G401 (cell line): ENCODE measurements at places on chromosomes 3 and 15. TPM values are rescaled to one million over a fixed set of nuclear protein-coding genes. Genes with fewer than 3 reads are reported as not detected.

DNA sequence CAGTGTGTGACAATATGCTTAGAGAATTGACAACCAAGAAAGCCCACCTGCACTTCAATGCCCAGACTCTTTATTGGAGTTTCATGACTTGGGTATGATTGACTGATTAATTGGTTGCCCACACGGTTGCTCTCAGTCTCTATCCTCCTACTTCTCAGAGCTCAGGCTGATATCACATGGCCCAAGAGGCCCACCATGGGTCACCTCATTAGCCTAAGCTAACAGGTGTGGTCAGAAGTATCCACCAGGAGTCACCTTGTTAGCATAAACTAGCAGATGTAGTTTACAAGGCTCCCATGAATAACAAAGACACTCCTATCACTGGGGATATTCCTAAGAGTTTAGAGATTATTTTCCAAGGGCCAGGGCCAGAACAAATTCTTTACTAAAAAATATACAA is 120.2 kb upstream of the MBNL1 start:
- no peak for DNase-seq

DNA sequence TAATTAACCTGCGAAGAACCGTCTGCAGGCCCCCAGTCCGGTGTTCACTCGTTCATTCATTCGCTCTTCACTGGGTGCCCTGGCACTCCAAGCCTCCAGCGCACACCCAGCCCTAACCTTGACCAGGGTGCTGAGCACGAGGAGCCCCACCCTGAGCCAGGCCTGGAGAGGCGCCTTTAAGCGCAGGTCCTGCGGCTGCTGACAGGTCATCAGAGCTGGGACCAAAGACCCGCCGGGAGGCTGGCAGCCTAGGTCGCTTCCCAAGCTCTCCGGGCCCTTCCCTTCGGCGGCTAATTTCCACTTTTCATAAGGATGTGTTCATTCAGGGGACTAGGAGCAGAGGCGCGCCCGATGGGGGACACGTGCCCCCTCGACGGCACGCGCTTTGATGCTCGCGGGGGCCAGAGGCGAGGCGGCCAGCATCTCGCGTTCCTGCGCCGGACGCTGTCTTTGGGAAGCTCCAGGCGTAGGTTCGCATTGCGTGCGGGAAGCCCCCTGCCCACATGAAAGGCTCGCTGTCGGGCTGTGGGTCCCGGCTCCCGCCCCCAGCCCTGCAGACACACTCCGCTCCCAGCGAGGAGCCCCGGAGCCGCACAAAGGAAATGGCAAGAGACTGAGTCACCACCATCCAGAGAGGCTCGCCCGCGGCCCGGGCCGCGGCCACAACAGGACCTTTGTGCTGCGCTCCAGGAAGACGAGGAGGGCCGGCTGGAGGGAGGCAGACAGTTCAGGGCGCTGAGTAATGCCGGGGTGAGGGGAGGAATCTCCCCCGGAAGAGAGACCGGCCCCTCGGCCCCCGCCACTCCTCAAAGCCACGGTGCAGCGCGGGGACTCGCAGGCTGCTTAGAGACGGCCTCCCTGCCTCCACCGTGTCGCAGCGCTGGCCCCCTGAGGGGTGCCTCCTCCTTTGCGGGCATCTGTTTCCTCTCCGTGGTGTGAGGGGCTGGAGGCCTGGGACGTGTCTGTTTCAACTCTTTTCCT is 266.4 kb upstream of the HES1 start:
- DNase-seq, result no peak

Gene GOLGA8S
- not detected in 2 replicates for total RNA-seq

DNA sequence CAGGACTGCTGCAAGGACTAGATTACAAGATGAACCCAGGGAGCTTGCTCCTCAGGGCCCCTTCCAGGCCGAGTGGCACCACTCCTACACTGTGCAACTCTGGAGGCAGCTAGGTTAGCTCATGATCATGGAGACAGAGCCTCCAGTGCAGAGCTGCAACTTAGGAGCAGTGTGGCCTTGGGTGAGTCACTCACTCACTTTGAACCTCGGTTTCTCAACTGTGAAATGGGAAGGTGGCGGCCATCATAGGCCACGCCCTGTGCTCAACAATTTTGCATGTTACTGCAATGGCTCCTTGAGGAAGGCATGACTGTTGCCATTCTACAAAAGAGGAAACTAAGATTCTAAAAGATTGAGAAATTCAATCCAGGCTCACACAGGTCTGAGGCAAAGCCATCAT is 11.2 kb upstream of the CXCR6 start:
- DNase-seq, result no peak

- DNase-seq, result no peak
These were observed 163.6 kb downstream of the FAM43A start for GRCh38 chr3:194849166-194849875.

Gene ATR
- 7.7 and 26.1 TPM in 2 replicates for total RNA-seq
